ENCODE measurements at places on chromosomes 5 and 9.

DNA sequence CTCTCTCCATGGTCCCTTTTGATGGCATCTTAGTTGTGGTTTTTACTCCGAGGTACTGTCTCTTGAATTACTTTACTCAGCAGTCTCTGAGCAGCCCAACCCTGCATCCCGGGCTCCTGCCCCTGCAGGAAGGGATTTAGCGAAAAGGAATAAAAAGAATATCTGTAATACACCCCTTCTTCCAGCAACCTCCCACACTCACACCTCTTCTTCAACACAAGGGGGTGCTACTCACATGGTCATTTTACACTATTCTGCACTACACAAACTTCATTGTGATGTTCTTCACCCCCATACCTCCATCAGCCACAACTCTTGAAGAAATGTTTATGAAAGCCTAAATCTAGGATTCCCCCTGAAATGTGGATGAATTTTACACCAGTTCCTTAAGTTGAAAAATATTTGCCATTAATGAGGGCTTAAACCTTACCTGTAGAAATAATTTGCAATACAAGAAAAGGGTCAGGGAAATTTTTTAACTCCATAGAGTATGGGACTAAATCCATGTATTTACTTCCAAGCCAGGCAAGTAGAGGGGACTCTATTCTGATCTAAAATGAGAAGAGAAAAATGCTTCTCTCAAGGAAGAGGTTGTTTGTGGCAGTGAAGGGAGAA, 26.0 kb downstream of the TPD52L3 start:
- DNase-seq: peak; percentile 44

- DNase-seq: peak; percentile 23
Observed at GRCh38 chr5:32443145-32443540, 1.4 kb downstream of the ZFR start.

GRCh38 chr5:160260881-160261815, 31.8 kb downstream of the FABP6 start:
- peak; percentile 97 for DNase-seq

- peak; percentile 4 for DNase-seq
Observed at GRCh38 chr9:133732639-133733408, 5.3 kb downstream of the SARDH start.

DNA sequence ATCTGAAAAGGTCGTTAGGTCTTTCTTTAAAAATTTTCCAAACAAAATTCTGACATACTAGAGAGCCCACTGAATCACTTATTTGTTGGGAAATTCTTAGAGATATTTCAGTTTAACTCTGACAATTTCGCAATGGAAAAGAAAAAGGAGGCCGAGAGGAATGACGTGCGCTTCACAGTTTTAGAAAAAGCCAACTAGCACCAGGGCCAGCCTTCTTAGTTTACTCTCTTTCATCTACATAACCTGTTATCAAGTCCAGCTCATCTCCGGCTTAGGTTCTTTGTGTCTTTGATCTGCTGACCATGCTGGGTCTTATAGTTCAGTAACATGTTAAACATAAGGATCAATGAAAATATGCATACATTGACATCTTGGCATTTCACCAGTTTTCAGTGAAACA, 201.7 kb upstream of the TAS2R1 start:
- DNase-seq: no peak

All from K562 (cell line).